ENCODE measurements at places on chromosomes 11 and 22.
A peak's percentile ranks its signal among the peaks of the same experiment; 100 is the strongest.

GRCh38 chr22:23382428-23383218 is 197.5 kb downstream of the IGLL1 start:
- no peak for DNase-seq

DNA sequence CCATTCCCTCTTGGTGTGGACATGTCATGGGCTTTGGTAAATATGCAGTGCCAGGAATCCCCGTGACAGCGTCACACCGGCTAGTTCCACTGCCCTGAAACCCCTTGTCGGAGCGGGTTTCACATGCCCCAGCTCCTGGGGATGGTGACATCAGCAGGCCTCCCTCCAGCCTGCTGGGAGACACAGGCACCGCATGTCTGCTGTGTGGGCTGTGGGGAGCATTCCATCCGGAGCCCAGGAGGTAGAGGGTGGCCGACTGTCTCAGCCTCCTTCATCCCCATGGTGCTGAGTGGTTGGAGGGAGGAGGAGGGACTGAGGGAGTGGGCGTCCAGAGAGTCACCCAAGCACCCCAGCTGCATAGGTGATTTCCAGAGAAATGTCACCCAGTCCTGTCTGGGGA is 1161.1 kb downstream of the BRD1 start:
- no peak for DNase-seq

GRCh38 chr11:24145411-24145810 is 351.4 kb upstream of the LUZP2 start:
- no peak for DNase-seq

DNA sequence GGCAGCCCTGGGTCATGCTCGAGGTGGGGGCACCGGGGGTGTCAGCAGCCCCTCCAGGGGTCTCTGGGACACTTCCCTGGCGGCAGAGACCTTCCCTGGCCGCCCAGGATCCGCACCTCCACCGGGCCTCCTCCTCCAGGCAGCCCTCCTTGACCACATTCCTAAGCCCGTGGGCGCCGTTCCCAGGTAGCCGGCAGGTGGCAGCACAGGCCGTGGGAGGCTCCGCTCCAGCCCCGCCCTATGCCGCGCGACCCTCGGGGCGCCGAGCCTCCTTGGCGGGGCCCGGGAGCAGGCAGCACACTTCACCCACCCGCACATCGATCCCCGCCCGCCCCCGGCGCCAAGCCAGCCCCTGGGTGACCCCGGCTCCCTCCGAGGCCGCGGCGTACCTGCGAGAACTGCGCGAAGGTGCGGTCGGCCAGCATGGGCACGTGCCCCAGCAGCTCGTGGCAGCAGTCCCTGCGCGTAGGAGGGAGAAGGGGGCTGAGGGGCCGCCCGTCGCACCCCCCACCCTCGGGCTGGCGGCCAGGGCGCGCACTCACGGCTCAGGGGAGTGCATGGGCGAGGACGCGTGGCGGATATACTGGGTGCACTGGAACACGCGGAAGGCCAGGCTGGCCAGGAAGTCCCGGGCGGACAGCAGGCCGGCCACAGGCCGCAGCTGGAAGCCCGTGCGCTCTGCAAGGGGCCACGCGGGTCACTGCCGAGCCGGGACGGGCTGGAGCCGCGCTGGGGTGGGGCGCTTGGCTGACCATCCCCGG is 5.3 kb upstream of the INS start:
- peak; percentile 65 for DNase-seq

- no peak for DNase-seq
Measured at GRCh38 chr11:75351541-75351790, at the start of gene ARRB1. TSS of gene ARRB1 (minus strand) at chr11:75351661. CDS start at chr11:75351607, 54 bp downstream.

GRCh38 chr22:35824256-35824655 is 106.6 kb downstream of the APOL5 start:
- no peak for DNase-seq

GRCh38 chr11:46391186-46391577 is 394 bp downstream of the CHRM4 start:
- no peak for DNase-seq

- no peak for DNase-seq
Measured at GRCh38 chr22:27226666-27227065, 569.3 kb downstream of the MIAT start.

- no peak for DNase-seq
Measured at GRCh38 chr11:83682611-83682973, 396.4 kb upstream of the CCDC90B start.

DNA sequence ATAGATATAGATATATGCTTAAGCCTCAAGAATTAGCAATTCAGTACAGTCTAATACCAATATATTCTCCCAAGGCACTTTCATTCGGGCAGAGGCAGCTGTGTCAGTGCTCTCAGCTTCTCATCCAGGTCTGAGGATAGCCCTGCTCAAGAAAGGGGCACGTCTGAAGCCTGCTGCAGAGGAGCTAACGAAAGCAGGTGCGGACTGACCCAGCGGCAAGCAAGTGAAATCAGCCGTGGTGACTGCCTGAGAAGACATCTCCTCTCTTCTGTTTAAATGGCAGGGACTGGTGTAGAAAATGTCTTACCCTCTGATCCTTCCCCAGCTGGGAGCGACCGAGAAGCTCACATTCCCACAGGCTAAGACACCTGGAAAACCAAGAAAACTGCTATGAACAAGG is 468.6 kb downstream of the BRD1 start:
- no peak for DNase-seq

DNA sequence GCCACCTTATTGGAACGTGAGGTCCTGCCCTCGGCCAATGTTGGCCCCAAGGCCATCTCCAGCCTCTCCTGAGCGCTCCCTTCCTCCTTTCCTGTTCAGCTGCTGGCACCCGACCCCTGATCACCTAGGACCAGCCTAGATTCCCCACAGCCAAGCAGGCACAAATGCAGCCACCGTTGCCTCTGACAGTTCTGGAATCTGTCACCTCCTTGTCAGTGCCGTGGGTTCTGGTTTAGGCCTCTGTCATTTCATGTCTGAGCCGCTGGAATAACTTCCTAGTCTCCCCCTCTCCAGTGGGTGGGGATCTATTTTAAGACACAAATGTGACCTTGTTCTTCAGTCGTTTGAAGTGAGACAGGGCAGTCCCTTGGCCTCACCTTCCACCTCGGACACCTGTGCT is 29.7 kb downstream of the FADS3 start:
- no peak for DNase-seq

DNA sequence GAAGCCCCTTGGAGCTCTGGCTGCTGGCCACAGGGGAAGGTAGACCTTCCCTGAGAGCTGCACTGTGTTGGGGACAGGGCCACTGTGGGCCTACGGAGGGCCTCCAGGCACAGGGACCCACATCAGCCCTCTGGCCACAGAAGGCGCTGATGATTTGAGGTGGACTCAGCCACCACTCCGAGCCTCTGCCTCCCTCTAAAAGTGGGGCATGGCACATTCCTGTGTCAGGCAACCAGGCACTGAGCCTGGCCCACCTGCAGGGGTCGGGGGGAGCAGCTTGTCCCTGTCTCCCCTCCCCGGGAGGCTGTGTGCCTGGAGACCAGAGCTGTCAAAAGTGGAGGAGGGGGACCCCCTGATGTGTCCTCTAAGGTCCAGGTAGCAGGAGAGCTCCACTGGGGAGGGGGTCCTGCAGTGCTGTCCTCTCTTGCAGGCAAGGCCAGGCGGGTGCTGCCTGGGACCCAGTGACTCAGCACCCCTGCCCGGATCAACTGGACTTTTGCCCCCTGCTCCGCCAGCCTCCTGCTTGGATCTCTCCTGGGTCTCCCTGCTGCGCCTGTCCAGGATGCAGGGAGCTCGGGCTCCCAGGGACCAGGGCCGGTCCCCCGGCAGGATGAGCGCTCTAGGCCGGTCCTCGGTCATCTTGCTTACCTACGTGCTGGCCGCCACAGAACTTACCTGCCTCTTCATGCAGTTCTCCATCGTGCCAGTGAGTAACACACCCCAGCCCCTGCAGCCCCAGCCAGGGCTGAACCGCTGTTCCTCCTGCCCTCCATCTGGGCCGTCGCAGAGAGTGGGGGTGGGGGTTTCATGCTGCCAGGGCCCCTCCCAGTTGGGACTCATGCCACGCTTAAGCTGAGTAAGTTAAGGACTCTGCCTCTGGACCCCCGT is 17.5 kb upstream of the CDKN1C start:
- DNase-seq: no peak

DNA sequence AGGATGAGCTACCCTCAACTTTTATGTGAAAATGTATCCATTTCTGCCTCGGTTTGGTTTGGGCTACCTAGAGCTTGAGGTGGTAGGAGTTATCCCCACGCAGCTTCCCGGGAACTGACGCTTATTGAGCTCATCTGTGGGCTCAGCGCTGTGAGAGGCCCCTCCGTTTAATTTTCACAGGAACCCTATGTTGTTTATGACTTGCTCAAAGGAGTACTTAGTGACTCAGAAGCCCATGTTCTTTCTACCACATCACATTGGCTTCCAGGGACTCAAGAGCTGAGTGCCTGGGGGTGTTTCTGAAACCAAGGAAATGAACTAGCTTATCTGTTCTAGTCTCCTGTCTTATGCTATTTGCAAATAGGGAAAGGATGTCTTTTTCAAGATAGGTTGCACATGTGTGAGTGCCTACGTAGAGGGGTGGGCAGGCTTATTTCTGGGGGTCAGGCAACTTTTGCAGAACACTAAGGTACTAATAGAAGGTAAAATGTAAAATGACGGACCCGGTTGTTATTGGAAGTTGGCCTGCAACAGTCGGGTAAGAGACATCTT is 40.5 kb downstream of the MICAL2 start:
- DNase-seq: no peak

- DNase-seq: no peak
Measured at GRCh38 chr11:24412722-24413121, 84.1 kb upstream of the LUZP2 start.

DNA sequence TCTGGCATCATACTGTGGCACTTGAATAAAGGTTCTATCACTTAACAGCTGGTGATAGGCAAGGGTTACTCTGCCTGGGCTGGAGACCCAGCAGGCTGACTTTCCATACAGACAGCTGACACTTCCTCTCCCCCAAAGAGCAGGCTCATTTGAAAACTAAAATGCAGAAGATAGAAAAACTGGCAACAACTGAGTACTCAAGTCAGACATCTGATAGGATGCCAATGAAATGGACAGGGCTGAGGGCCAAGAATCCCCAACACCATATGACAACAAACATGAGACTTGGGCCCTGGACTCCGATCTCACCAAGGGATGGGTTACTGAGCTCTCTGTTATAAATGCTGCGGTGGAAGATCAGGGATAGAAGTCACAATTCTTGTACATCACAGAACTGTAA is 237.2 kb downstream of the LRRC4C start:
- DNase-seq: no peak

DNA sequence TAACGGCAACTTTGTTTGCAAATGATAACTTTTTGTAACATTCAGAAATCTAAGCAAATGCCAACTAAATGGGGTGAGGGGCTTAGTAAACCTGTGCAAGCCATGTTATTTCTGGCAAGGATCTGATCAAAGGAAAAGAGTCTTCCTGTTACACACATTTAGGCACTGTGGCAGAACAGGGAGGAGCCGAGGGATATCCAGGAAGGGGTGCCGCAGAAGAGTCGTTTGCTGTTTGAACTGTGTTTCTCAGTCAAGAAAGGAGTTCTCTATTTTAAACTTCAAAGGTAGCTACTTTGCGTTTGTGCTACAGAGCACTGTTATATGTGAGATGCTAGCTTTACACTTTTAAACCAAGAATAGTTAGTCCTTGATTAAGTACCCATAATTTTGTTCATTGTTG is 175.5 kb downstream of the ETS1 start:
- no peak for DNase-seq

- DNase-seq: no peak
Measured at GRCh38 chr22:33529424-33530113, 390.7 kb downstream of the LARGE1 start.

GRCh38 chr11:19344661-19345518 is 104.1 kb upstream of the E2F8 start:
- DNase-seq: peak; percentile 56

DNA sequence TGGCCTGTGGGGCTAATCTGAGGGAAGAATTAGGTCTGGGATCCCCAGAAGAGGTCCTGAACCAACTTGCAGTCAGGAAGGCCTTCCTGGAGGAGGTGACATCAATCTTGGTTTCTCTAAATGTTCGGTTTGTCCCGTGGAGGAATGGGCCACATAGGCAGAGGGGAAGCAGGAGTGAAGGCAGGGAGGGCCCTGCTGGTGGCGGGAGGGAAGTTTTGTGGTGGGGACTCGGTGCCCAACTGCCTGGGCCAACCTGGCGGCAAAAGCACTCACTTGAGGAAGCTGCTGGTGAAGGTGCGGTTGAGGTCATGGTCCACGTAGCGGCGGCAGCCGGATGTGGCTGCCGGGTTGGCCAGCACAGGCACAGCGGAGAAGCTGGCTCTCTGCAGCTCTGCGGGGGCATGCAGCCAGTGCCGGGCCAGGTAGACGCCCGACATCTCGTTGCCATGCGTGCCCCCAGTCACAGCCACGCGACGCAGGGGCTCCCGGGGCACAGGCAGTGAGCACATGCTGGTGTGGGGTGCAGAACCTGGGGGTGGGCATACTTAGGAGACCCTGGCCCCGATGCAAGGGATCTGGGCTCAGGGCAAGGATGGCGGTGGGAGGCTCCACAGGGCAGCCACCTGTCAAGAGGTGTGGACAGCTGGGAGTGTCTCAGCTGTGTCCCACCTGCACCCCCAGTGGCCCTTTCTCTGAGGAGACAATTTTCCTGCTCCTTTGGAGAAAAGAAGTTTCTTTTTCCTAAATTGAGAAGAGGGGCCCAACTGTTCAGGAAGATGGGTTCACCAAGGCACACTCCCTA is 3.8 kb downstream of the ACY3 start:
- DNase-seq: no peak

DNA sequence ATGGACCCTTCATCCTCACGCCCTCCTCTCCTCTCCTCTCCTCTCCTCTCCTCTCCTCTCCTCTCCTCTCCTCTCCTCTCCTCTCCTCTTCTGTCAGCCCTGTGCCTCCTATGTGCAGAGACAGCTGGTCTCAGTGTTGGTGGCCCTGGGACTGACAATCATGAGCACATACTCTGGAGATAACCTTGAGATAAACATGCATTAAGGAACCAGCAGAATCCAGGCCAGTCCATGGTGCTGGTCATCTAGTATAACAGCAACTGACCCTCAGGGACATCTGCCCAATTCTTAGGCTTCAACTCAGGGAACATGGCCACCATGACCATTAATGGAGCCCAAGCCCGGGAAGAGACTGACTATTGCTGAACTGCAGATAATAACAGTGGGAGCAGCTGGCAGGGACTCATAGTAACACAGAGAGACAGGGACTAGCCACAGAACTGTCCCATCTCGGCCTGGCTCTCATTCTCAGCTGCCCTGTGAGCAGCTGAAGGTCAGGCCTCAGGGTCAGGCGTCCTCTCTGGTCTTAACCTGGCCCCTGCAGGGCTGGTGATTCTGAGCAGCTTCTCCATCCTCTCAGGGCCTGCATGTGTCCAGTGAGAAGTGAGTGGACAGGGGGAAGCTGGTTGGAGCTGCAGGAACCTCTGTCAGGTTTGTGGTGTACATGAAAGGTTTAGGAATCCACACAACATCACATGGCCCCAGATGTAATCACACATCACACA is 45.4 kb downstream of the GGTLC2 start:
- DNase-seq: peak; percentile 25

- no peak for DNase-seq
Measured at GRCh38 chr11:101010899-101011298, 118.7 kb downstream of the PGR start.

Data from right forelimb (tissue), 1 donor.